ENCODE measurements at places on chromosomes 6 and 20.

DNA sequence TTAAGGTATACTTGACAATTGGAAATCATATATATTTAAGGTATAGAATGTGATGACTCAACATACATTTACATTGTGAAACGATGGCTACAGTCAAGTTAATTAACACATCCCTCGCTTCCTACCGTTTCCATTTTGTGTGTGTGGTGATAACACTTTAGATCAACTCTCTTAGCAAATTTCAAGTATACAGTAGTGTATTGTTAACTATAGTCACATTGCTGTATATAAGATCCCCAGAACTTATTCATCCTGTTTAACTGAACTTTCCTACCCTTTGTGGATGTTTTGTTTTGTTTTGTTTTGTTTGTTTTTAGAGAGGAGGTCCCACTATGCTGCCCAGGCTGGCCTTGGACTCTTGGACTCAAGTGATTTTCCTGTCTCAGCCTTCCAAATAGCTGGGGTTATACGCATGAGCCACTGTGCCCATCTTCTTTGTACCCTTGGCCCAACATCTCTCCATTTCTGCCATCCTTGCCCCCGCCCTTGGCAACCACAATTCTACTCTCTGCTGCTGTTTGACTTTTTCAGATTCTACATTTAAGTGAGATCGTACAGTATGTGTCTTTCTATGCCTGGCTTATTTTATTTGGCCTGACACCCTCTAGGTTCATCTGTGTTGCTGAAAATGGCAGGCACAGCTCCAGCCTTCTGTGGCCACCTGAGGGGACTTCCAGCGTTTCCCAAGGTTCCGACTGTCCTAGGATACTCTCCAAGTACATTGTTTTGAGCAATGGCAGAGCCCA, 90.5 kb upstream of the SNX9 start:
- DNase-seq: no peak

DNA sequence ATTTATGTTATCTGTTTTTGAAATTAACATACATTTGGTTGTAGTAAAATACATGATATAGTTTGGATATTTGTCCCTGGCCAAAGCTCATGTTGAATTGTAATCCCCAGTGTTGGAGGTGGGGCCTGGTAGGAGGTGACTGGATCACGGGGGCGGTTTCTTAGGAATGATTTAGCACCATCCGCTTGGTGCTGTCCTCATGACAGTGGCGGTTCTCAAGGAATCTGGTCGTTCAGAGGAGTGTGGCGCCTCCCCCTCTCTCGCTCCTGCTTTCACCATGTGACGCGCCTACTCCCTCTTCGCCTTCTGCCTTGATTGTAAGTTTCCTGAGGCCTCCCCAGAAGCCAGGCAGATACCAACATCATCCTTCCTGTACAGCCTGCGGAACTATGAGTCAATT, 29.0 kb downstream of the CTCFL start:
- no peak for DNase-seq

DNA sequence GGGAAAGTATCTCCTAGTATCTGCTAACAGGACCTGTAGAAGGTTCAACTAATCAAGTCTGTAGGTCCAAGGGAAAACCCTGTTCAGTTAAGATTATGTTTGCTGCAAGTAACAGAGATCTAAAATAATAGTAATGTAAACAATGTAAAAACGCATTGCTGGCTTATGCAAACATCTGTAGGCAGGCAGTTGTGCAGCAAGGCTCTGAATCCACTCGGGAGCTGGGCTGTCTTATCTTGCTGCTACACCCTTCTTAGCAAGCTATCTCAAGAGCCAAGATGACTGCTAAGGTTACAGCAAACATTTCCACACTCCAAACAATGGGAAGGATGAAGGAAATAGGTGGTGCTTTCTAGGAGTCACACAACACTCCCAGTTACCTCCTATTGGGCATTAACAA, 397.3 kb upstream of the NRSN1 start:
- DNase-seq: no peak

- no peak for DNase-seq
Observed at GRCh38 chr6:168540713-168541291, 99.8 kb downstream of the SMOC2 start.

- peak; percentile 10 for DNase-seq
Observed at GRCh38 chr6:119446609-119447008, 97.0 kb upstream of the MAN1A1 start.

- no peak for DNase-seq
Observed at GRCh38 chr6:16564436-16564835, 196.8 kb downstream of the ATXN1 start.

DNA sequence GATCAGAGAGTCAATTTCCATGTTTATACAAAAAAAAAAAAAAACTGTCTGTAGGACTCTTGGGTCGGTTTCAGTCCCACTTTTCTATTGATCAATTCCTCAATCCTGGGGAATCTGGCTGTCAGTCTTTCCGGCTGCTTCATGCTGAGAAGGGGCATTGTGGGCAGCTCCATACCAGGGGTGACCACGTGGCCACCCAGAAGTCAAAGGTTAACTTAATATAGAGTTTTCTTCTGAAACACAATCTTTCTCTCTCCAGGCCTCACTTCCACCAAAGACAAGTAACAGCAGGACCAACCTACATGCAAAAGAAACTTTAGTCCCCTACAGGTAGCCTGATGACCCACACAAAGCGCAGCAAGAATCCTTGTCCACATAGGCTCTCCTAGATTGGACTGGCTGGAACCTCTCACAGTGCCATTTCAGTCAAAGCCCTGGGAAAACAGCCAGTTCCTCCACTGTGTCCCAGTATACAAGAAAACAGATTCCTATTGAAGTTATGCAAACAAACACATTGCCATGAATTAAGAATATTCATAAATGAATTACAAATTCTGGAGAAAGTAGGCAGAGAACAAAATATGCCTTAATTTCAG, 18.5 kb upstream of the SERPINB9 start:
- no peak for DNase-seq

GRCh38 chr6:140101367-140101766, 726.9 kb upstream of the CITED2 start:
- DNase-seq: no peak

- peak; percentile 40 for DNase-seq
Observed at GRCh38 chr20:53884859-53885541, 185.4 kb downstream of the BCAS1 start.

DNA sequence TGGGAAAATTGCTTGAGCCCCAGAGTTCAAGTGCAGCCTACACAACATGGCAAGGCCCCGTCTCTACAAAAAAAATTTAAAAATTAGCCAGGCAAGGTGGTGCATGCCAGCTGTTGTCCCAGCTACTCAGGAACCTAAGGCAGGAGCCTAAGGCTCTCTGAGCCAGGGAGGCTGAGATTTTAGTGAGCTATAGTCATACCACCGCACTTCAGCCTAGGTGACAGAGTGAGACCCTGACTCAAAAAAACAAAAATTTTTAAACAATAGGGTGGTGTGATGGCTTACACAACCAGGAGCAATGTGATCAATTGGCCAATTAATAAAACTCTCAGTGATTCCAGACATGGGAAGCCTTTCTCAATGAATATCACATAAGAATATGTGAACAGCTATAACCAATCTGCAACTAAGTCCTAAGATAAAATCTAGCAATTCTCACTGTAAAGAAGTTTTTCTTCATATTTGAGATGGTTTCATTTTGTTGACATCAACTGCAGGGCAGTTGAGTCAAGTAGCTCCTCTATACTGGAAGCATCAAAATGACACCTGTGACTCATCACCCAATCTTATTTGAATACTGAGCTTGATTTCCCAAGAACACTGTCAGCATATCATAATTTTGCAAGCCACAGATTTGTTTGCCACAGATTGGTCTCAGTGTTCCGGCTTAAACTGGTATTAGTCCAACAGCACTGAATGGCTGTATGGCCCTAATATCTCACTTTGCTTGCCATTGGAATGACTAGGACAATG, 169.0 kb upstream of the GJE1 start:
- peak; percentile 49 for DNase-seq

DNA sequence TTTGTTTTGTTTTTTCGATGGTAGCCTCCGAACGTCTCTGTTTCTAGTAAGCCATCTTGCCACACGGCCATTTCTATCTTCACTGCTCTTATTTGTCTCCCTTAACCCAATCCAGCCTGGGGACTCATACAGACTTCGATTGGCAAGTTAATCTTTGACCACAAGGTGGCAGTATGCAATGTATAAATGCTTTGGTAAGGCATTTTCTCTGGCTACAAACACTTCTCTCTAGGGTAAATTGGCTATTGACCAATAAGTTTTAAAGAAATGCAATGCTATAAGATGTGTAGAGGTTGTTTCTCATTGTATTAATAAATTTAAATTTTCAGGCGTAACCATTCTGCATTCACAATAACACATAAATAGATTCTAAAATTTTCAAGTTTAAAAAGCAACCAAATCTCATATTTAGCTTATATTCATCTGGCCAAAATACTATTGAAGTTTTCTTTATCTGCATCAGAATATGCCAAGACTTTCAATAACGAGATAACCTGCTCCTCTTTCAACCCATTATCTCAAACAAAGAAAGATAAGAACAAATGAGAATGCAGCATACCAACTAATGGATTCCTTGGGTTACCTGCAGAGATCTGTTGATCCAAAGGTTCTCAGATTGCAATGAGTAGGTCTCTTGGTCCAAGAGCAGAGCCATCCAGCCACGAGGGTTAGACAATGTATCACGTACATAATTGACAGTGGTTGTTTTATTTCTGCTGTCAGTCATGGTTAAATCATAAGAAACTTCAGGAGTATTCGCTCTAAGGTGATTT, 231.9 kb downstream of the PKHD1 start:
- DNase-seq: peak; percentile 67

- DNase-seq: no peak
Observed at GRCh38 chr6:42047790-42048405, 2.4 kb upstream of the TAF8 start.

DNA sequence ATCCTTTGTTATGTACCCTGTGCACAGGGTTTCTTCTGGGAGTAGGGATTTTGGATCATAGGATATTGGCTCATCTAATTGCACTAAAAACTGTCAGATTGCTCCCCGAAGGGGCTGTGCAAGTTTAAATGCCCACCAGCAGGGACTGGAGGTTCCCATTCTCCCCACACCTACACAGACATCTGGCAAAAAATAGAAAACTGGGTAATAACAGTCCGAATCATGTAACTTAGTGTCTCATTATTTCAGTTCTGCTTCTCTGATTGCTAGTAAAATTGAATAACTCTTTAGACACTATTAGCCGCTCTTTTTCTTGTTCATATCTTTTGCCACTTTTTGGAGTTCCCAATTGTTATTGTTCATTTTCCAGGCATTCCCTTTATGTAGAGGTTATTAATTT, 5.3 kb downstream of the PSMF1 start:
- DNase-seq: no peak

DNA sequence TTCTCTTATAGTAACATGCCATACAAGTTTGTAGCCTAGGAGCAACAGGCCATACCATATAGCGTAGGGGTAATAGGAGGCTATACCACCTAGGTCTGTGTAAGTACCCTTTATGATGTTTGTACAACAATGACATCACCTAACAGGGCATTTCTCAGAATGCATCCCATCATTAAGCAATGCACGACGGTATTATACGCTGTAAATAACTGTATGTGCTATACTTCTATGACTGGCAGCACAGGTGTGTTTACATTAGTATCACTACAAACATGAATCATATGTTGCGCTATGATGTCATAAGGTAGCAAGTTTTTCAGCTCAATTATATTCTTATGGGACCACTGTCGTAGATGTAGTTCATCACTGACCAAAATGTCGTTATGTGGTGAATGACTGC, 31.0 kb downstream of the ADNP start:
- DNase-seq: no peak

- DNase-seq: no peak
Observed at GRCh38 chr6:34901930-34902329, 12.9 kb downstream of the ANKS1A start.
